NCI-H1930 (cell line): ENCODE measurements at places on chromosomes 16 and 17.

DNA sequence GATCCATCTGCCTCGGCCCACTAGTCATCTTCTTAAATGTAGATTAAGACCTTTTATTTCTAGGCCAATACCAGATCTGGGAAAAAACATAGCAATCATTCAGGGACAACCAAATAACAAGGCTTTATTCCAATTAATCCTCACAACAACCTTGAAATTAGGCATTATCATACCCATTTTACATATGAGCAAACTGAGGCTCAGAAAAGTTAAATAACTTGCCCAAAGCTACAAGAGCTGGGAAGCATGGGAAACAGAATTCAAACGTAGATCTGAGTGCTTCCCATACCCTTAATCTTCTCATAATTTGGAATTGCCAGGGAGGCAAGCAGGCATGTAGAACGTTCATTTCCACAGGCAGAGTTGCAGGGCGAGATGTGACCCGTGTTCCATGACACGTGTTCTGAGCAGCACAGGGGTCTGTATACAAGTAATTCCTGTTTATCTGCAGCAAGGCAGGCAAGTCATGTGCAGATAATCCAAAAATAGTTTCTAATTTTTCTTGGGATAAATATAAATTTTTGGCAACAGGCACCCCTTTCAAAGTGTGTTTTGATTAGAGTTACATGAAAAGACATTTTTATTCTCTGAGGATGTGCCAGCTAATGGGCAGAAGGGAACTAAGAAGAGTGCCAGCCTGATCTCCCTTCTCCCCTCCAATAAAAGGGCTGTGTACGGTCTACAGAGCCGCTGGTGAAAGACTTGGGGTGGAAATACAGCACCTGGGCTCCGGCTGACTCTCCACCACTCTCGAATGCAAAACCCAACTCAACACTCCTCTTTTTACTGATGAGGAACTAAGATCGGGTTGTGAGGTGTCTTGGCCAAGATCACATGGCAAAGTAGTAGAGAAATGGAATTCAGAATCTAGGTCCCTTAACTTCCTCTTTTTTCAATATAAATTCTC is 27.7 kb upstream of the MYOCD start:
- DNase-seq, result no peak

GRCh38 chr17:77651988-77652387 is 306.5 kb upstream of the TNRC6C start:
- no peak for DNase-seq

- no peak for DNase-seq
These were observed 13.9 kb upstream of the WNT3 start for GRCh38 chr17:46832331-46832821.

GRCh38 chr17:3818786-3819185 is 17.8 kb upstream of the ITGAE start:
- no peak for DNase-seq

- no peak for DNase-seq
These were observed 83.6 kb downstream of the VAT1L start for GRCh38 chr16:77871932-77872331.

GRCh38 chr16:77063676-77064016 is 127.3 kb upstream of the MON1B start:
- DNase-seq, result no peak

GRCh38 chr16:66020642-66021041 is 345.8 kb upstream of the CDH5 start:
- no peak for DNase-seq

DNA sequence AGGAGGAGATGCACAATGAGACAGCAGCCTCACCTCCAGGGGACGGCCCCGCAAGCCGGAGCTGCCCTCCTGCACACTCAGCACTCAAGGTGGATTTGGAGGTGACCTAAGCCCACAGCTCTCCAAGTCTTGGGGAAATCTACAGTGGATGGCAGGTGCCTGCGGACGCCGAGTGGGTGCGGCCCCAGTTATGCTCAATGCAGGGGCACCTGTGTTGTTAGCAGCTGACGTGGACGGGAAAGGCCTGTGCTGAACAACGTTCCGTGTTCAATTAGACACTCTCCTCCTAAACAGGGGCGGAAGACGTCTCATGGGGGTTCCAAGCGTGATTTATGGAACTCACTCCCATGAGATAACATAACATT is 22.0 kb upstream of the METRNL start:
- no peak for DNase-seq

- no peak for DNase-seq
These were observed 28.6 kb downstream of the NECAB2 start for GRCh38 chr16:83996481-83997252.

DNA sequence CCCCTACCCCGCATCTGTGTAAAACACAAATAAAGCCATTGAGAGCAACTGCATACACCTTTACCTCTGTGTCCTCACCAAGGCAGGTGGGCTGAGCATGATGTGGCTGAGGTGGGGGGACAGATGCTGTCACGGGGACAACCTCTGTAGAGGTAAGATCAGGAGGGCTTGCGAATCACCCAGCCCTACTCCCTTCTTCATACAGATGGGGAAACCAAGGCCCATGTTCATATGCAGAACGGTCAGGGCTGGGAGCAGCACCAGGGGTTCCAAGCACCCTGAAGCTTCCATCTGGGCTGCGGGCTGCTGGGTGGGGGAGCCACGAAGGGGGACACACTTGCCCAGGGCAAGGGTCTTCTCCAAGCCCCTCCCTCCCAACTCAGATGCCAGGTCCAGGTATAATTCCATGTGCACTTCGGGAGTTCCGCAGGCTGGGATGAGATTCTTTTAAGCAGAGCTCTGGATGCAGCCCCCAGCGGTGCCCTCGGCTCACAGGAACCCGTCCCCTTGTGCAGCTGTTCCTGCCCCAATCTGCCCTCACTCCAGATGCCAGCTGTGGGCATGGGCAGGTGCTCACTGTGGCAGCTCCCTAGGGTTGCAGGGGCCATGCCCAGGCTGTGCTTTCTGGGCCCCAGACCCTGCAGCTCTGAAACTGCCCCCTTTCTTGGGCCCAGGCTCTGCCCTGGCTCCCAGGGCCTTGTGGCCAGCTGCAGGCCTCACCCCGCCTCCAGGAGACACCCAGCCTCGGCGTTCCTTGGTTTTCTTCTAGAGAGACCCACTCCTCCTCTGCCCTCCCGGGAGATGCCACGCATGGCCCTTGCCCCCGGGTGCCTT is 9.6 kb downstream of the CTRB1 start:
- no peak for DNase-seq

GRCh38 chr17:77681861-77682260 is 276.6 kb upstream of the TNRC6C start:
- DNase-seq, result no peak

- DNase-seq, result peak; percentile 31
These were observed 588 bp upstream of the SMTNL2 start for GRCh38 chr17:4583782-4584100.

DNA sequence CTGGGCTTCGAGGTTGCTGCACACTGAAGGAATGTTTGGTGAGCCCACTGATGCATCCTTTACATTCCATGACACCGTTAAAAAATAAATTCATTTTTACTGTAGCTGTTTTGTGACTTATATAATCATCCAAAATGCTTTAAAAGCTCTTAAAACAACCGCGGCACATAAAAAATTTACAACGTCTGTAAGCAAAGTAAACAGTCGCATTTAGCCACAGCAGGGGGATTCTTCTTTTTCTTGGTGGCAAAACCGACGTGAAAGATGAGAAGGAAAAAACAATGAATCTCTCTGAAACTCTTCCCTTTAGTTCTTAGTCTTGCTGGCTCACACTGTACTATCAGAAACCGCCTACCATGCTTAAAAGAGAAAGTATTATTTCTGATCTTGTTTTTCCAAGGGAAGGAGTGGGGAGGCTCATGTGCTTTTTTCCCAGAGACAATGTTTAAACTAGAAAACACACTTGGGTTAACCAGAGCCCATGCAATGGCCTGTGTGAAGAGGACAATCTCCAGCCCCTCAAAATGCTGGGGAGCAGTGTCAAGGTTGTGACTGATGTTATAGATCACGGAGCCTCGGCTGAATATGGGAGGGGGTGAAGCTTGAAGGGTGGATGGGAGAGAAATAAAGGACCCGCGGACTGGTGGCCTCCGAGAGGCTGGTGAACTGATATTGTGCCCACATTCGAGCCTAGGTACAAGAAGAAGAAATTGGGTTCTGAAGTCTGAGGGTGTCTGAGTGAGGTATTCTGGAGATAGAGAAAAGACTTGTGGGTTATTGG is 91.1 kb downstream of the IRF8 start:
- DNase-seq, result no peak
